ENCODE measurements at places on chromosomes 4 and X.

GRCh38 chrX:74421036-74421739 is at the start of gene SLC16A2:
Gene SLC16A2 (plus strand): TSS chrX:74421493. CDS start chrX:74421638, 145 bp downstream.
- DNase-seq: peak; percentile 24

GRCh38 chr4:147960971-147961370 is 229.1 kb downstream of the ARHGAP10 start:
- no peak for DNase-seq

- DNase-seq: no peak
Observed at GRCh38 chr4:21992330-21992729, 43.8 kb upstream of the KCNIP4 start.

GRCh38 chrX:140480765-140481164 is 24.1 kb downstream of the SOX3 start:
- DNase-seq: no peak

DNA sequence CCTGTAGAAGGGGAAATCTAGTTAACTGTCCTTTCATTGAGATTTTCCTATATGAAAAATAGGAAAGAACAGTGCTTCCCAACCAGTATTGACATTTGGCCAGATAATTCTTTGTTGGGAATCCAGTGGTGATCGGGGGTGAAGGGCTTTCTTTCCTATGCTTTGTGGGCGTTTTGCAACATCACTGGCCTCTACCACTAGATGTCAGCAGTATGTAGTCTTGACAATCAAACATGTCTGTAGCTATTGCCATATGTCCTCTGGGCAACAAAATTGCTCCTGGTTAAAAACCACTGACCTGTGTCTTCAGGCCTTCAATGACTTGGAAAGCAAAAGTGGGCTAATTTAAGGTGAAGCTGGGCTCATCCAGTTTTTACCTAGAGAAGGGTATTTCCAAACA is 658.5 kb downstream of the DACH2 start:
- no peak for DNase-seq

GRCh38 chr4:185104733-185105132 is 38.3 kb upstream of the SLC25A4 start:
- no peak for DNase-seq

DNA sequence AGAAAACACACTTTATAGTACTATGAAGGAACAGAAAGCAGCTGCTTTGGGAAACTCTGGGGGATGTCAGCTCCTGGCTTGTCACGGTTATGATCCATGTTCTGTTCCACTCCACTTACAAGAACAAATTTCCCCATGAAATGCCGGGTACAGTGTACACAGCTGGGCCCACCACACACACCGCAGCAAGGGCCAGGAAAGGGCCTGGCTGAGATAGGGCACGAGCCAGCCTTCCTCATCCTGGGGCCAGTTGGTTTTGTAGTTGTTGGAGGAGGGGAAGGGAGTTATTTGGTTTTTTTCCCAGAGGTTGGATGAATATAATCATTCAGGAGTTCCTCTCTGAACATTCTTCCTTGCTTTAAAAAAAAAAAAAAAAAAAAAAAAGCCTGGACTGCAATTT is 56.8 kb downstream of the SEPSECS start:
- no peak for DNase-seq

GRCh38 chr4:169593050-169593560 is 19.3 kb downstream of the NEK1 start:
- no peak for DNase-seq

- DNase-seq: no peak
Observed at GRCh38 chr4:161555689-161556660, 607.8 kb downstream of the FSTL5 start.

- DNase-seq: no peak
Observed at GRCh38 chr4:7390336-7390735, 44.4 kb downstream of the PSAPL1 start.

GRCh38 chr4:55666535-55666934 is 30.4 kb upstream of the NMU start:
- no peak for DNase-seq

- DNase-seq: no peak
Observed at GRCh38 chr4:88822034-88822789, 124.6 kb upstream of the NAP1L5 start.

GRCh38 chr4:52982255-52982945 is 120.3 kb downstream of the RASL11B start:
- DNase-seq: no peak

- DNase-seq: no peak
Observed at GRCh38 chr4:174418640-174419212, 103.6 kb downstream of the HPGD start.

- peak; percentile 6 for DNase-seq
Observed at GRCh38 chrX:118115953-118116712, 477 bp downstream of the KLHL13 start.

- no peak for DNase-seq
Observed at GRCh38 chr4:126136922-126137781, 822.4 kb downstream of the FAT4 start.

DNA sequence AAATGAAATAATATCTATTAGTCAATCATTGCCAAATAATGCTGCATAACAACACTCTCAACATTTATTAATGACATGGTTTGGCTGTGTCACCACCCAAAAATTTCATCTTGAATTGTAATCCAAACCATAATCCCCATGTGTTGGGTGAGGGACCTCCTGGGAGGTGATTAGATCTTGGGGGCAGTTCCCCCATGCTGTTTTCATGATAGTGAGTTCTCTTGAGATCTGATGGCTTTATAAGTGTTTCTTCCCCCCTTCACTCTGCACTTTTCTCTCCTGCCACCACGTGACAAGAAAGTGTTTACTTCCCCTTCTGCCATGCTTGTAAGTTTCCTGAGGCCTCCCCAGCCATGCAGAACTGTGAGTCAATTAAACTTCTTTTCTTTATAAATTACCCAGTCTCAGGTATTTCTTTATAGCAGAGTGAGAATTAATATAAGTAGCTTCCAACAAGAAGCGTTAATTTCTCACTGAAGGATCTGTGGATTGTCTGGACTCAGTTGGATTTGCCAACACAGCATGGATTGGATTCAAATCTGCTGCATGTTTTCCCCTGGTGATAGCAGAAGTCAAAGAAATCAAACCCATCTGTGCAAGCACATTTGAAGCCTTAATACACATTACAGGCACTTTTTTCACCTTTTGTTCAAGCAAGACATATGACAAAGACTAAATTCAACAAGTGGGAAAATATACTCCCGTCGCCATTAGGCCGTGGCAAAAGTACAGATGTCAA is 216.6 kb downstream of the PDGFC start:
- DNase-seq: no peak

DNA sequence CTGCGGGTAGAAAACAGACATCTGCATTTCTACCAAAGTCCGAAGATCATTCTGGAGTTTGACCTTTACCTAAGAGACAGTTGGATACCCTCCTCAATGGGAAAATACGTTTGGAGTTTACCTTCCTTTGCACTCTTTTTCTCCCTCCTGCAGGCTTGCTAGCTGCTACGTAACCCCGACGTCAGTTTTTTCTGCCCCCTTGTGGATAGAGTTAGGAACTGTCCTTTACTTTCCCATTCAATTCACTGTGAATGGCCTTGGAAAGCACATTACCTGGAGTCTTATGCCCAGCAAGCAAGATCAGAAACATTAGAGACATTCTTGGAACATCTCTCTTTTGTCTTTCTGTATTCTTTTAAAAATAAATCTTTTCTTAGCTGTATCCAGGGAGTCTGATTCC is 250.7 kb downstream of the NAP1L3 start:
- no peak for DNase-seq

DNA sequence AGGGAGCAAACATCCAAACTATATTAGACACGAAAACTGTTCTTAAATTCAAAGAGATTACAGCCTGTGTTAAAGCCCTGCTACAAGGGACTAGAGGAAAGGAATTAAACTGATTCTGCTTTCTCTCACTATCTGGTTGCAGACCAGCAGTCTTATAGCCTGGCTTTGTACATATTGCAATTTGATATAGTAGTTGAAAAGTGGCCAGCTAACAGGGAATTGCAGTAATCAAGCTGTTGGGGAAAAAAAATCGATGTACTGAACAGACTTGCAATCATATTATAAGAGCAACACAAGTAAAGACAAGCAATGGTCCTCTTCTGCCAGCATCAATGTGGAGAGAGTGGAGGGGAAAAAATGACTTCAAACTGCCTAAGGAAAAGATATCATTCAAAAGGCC is 364.4 kb upstream of the EPHA5 start:
- DNase-seq: no peak

DNA sequence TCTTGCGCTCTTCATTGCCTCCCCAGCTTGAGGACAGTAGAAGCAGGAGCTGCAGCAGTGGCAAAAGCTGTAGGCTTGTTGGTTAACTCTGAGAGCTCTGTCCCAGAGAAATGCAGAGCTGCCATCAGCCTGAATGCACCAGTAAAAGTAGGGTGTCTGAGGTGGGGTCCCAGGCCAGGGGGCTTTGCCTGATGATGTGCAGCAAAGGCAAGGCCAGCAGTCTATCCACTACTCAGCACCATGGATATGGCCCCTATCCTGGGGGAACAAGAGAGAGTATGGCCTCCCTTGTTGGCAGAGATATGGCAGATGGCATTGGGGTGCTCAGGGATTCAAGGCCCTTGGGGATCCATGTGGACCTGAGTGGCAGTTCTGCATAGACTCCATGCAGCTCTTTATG is 180.2 kb downstream of the HMGN5 start:
- DNase-seq: no peak

DNA sequence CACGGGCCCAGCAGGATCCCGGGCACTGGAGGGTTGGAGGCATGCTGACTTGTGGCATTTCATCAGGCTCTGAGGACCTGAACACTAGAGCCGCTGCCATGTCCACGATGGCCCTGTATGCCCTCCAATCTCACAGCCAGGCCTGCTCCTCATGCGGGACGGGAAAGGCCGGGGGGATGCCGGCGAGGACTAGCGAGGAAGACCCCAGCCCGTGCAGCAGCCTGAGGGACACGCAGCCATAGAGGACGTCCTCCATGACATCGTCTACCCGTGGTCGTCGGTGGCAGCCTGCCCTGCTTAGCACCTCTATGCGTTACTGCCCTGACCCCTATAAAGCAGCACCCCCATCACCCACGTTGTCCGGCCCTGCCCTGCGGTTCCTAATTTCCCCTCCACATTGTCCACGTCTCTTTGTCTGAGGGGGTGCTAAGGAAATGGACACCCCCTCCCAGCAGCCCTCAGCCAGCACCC is 32.6 kb downstream of the HMX1 start:
- no peak for DNase-seq

GRCh38 chrX:155056877-155057792 is 13.8 kb downstream of the CMC4 start:
- peak; percentile 48 for DNase-seq

DNA sequence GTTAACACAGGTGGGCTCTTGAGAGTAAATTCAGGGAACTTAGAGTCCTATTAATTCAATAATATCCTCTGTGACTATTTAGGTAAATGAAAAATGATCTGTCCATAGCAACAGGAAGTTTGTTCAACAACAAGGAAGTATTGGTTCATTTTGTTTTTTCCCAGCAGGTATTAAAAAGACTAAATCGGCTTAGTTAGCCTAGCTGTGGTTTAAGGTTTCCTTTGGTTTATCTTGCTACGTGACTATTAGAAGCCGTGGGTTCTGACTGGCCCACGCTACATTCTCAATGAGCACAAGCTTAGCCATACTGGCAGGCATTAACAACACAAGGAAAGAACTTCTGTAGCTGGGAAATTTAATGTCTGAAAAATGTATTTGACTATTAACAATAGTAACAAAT is 168.8 kb upstream of the HS3ST1 start:
- no peak for DNase-seq

DNA sequence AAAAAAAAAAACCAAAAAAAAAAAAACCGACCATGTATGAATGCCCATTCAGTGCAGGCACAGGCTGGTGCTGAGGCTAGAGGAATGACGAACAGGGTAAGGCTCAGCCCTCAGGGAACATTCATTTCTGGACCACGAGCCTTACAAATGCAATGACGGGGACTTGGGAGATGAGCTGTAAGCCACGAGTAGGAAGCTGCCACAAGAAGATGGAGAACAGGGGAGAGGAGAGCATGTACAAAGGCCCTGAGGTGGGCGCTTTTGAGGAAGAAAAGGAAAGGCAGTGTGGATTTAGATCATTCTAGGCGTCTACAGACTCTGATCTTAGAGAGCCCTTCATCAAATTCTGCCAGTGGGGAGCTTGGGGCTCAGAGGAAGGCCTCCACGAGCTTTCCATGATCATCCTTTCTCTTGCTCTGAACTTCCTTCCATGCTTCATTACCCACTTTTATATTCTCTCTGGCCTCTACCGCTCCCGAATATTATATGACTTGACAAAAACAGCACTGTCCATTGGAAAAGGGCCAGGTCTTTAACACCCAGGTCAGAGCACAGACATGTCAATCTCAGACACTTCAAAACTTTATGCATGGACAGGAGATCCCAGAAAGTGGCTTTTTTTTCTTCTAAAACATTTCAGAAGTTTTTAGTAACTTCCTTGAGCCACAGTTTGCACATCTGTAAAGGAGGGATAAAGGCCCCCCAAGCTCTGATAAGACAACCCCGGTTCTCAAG is 3.3 kb upstream of the ZNF518B start:
- DNase-seq: peak; percentile 18

DNA sequence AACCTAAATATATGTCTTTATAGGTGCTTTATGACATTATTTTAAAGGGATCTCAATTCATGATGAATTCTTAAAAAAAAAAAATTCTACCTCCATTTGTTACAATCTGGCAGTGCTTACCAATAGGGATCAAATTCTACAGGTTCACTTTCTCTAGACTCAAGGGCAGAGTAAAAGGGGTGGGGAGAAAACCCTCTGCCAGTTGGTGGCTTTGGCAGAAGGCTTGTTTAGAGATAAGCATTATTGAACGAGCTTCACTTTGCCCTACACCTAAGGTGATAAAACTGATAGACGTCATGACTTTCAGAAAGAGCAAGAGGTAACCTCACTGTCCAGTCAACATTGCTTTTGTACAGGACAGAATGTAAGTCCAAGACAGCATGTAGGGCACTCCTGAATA is 53.6 kb downstream of the OSTC start:
- no peak for DNase-seq

DNA sequence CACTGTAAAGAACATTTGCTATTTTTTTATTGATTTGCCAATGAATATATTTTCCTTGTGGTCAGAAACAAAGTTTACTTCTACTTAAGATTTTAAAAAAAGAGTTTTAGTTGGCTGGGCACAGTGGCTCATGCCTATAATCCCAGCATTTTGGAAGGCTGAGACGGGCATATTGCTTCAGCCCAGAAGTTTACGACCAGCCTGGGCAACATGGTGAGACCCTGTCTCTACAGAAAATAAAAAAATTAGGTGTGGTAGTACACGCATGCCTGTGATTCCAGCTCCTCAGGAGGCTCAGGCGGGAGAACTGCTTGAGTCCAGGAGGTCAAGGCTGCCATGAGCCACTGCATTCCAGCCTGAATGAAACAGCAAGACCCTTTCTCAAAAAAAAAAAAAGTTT is 36.8 kb downstream of the LRP2BP start:
- no peak for DNase-seq

DNA sequence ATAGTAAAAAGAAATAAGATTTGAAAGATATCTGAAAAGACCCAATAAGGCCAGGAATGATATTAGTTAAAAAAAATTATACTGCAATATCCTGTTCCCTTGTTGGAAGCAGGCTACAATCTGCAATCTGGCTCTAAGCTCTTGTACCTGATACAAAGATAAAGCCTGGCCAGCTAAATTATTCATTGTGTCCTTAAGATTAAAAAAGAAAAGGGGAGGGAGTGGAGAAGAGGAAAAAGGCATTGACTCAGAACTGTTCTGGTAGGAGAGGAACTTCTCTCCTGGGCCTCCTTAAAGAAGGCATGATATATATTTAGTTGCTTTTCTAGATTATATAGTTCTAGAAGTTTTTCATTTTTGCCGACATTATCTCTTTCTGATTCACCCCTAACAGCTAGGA is 46.7 kb downstream of the IRF2 start:
- DNase-seq: no peak

All from activated naive CD8-positive, alpha-beta T cell treated with anti-CD3 and anti-CD28 coated beads, Interleukin-2, amount 50 U/mL, for 24 hours (primary cell).